Head of caudate nucleus (tissue), 42 donors: ENCODE measurements at places on chromosomes 5 and 9.

GRCh38 chr5:172573120-172573882, 67.8 kb upstream of the NEURL1B start:
- DNase-seq = no peak

DNA sequence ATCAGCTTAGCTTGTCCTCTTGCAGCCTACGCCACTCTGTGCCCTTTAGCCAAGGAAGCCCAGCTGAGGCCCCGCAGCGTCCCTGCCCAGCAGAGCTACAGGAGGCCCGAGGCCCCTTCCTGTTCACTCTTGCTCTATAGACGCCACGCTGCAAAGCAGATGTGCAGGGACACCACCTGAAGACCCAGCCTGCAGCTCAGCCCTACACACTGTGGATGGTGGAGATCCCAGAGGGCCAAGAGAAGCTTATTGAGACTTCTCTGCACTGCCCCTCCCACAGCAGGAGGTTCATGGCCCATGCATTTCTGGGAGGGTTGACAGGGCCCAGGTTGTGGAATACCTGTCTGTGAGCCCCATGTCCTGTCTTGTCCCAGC, 33.6 kb downstream of the IRF1 start:
- no peak for DNase-seq

DNA sequence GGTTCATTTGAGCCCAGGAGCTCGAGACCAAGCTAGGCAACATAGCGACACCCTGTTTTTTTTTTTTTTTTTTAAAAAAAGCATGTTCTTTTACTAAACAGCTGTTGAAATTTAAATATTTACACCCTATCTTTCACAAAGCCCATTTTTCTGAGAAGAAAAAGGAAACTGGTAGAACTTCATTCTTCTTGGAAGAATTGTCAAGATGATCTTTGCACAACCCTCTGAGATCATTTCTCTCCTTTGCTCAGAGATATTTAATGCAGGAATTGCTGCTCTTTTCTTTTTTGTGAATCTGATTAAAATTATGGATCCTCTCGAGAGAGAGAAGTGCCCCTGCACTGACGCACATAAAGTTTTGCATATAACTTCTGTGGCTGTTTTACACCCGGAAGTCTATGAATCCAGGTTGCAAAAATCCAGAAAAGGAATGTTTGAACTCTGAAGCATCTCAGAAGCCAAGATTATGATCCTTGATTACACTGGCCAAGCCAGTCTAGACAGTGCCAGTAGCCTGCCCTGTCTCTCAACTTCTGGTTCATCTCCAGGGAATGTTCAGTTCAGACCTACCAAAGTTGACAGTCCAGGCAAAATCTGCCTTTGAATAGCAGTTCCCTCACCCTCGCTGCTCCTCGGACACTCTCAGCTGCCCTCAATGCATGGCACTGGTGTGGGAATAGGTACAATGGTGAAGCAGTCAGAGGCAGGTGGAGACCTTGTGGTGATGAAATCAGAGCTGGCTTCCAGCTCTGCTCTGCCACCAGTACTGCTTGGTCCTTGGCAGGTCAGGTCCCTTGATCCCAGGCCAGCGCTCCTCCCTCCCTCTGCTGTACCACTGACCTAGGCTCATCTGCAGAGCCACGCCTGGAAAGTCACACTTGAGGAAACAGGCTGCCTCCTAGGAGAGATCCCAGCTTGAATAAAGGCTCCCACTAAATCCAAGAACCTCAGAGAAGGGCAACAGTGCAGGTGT, 13.3 kb upstream of the SLC31A2 start:
- no peak for DNase-seq

GRCh38 chr9:93675336-93676150, 99.2 kb downstream of the PHF2 start:
- DNase-seq = no peak

GRCh38 chr9:130467316-130467715, 22.6 kb downstream of the ASS1 start:
- no peak for DNase-seq

GRCh38 chr5:159207222-159207685, 2.1 kb downstream of the RNF145 start:
- DNase-seq = no peak

- no peak for DNase-seq
Observed at GRCh38 chr9:124813041-124813440, 36.1 kb downstream of the OLFML2A start.

GRCh38 chr9:27963836-27964235, 390.6 kb upstream of the C9orf72 start:
- no peak for DNase-seq

DNA sequence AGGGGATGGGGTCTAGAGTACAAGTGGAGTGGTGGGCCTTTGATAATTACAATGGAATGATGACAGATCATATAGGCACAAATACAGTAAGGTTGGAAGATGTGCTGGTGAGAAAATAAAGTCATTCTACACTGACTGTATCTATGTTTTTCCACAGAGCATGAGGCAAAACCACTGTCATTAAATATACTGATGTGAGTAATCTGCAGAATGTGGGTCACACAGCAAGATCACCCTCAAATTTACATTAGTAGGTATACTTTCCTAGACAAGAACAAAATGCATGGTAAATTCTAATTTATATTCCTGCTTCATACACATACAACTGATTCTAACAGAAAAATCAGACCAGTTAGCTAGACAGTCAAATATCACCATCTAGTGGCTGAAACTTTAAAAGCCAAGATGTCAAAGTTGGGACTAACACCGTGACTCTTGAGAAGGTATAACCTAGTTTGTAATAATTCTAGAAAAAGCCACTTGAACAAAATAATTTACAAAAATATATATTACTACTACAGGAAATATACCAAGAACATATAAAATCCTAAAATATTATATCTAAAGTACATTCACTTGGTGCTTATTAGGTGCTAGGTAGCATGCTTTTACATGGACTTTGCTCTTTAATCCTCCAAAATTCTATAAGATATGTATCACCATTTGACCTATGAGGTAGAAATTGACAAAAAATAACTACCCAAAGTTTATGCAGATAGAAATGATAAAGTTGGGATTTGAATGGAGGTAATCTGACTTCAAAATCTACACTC, 19.5 kb downstream of the TTC33 start:
- DNase-seq = no peak

GRCh38 chr9:81650586-81651515, 38.5 kb downstream of the TLE1 start:
- DNase-seq = no peak

- no peak for DNase-seq
Observed at GRCh38 chr5:175261037-175261436, 182.9 kb downstream of the DRD1 start.

GRCh38 chr5:168808051-168808616, 229.0 kb upstream of the PANK3 start:
- DNase-seq = no peak

GRCh38 chr5:78574131-78574673, 74.4 kb downstream of the LHFPL2 start:
- no peak for DNase-seq
